ENCODE measurements at places on chromosomes 1 and 21.

DNA sequence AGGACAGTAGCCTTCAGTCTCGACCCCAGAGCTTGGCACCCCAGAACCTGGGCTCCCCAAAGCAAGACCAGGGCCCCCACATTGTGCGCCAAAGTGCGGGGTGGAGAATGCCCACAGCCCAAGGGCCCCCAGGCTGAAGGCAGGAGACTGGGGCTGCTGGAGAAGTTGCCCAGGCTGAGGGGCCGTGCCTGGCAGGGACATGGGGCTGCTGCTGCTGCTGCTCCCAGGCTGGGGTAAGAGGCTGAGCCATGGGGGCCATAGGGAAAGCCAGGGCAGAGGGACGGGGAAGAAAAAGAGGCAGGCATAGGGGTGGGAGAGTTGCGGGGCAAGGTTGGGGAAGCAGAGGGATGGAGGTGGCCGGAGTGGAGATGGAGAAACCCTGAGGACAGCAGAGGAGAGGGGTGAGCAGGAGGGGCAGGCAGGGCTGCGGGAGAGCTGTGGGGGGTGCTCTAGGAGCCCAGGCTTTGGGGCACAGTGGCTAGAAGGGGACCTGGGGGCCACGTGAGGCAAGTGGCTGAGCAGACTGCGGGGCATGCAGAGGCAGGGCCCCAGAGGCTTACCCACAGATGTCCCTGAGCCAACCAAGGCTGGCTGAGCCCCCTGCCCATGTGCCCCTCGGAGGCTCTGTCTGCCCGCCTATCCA is 18.9 kb downstream of the SLC27A3 start:
- no peak for DNase-seq

GRCh38 chr1:18481921-18482701 is 1.4 kb downstream of the KLHDC7A start:
- no peak for DNase-seq

DNA sequence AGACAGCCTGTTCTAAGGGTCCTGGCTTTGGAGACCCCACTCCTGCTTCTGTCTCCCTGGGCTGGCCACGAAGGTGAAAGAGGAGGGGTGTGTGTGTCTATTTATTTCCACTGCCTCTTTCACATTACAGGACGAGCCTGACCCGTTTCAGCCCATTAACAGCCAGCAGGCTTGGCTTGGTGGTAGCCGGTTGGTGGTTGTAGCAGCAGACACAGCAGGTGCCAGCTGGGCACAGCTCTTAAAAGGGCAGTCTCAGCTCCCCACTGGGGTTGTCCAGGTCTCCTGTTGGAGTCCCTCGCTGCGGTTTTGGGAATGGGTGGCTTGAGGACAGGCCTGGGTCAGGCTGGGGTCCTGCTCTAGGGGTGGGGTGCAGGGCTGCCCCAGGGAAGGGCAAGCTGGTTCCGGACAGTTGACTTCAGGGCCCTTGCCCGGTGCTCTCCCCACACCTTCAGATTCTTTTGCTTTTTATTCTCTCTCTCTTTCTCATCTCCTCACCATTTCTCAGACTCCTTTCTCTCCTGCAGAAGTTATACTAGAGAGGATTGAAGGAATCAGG is 84.6 kb downstream of the ACTL8 start:
- no peak for DNase-seq

GRCh38 chr1:173122958-173123852 is 72.5 kb upstream of the TNFSF18 start:
- DNase-seq = no peak

DNA sequence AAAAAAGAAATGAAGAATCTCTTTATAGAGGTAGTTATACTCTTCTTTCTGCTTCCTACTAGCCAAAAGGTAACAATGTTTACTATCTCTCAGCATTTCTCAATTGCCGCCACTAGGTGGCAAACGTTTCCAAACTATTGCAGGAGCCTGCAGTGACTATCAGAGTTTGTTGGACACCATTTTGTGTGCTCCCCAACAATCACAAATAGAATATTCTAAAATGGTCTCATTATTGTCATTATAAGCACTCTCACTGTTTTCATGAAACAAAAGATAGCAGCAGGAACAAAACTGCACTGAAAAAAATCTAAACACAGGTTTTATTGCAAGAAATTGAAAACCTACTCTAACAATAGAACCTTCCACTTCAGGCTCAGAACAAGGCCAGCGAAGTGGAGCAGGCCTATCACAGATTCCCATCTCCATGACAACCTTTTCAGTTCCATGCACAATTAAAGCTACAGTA is 83.9 kb upstream of the PLPPR4 start:
- DNase-seq = peak; percentile 88

DNA sequence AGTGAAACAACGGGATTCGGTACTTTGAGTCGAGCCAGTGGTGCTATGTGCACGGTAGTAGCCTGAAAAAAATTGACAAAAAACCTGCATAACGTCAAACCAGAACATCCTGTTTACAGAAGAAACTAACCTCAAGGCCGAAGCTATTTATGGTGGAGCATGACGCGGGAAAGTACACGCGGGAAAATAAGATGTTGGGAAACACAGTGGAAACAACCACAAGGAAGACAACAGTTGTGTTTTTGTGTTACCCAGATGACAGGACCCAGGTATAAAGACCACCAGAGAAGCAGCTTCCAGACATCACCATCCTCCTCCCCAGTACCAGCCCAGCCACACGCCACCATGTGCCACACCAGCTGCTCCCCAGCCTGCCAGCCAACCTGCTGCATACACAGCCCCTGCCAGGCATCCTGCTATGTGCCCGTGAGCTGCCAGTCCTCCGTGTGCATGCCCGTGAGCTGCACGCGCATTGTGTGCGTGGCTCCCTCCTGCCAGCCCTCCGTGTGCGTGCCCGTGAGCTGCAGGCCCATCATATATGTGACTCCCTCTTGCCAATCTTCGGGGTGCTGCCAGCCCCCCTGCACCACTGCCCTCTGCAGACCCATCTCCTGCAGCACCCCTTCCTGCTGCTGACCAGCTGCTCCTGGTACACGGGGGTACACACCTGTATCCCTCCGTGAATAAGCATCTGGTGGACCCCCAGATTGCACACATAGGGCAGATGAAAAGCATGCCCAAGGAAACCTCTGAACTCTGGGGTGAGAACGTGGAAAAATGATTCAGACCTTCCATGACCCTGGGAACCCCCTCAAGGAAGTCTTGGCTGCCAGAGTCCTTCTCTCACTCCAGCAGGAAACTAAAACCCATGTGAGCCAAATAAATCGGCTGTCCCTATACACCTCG is at the start of gene KRTAP12-3:
KRTAP12-3 (plus strand) TSS at position 298 of the 906 bp plus-strand sequence; CDS start at position 346, 48 bp downstream.
- DNase-seq = peak; percentile 53

DNA sequence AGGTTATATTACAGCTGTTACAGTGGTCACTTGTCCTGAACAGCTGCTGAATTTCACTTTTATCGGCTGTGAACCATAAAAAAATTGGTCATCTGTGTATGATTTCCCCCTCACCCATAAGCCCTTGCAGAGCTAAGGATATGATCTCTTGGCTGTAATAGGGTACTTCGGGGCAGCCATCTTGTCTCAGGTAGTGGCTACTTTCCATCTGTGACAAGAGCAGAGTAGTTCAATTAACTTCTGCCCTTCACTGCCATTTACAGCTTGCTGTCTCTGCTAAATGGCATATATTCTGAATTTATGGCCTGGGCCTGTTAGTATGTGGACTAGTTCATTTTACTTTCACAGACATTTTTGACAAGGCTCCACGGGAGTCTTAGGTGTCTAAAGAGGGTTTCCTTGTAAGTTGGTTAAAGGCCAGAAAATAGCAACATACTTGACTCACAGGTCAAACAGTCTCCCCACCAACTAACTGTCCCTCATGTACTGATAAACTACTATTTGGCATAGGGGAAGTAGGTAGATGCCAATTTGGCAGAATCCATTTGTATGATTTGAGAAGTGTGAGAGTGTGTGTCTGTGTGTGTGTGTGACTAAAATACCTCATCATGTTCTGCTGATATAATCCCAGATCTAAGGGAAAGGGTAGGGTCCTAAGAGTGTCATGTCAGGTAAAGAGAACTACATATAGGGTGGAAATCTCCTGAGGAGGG is 151.6 kb downstream of the KCTD3 start:
- no peak for DNase-seq

DNA sequence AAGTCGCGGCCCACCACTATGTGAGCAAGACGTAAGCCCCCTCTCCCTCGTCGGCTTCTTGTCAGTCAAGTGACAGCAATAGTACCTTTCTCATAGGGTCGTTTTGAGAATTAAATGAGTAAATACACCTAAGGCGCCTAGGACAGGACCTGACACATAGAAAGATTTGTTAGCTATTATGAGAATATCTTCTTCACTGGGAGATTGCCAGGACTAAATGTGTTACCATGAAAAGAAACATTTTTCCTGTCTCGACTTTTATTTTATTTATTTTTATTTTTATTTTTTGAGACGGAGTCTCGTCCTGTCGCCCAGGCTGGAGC is 798 bp downstream of the PMF1 start:
- no peak for DNase-seq

- DNase-seq = peak; percentile 85
Measured at GRCh38 chr1:225453797-225454648, 26.2 kb upstream of the LBR start.

- DNase-seq = no peak
Measured at GRCh38 chr1:21539933-21540332, 30.7 kb downstream of the ALPL start.

DNA sequence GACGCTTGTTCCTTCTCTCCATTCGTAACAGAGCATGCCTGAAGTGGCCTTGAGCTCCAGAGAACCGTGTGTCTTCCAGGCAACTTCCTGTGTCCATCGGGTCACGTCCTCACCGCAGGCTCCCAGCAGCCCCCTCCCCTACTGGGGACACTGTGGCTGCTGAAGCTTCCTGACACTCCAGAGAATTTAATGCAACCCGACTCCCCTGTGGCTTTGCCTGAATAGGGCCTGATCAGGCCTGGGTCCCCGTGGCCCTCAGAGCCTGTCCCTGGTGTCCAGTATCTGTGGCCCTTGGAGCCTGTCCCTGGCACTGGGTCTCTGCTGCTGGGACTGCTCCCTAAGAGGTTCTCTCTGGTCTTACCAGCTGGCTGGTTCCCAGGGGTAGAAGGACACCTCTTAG is 219.7 kb upstream of the VAMP3 start:
- no peak for DNase-seq

- DNase-seq = peak; percentile 54
Measured at GRCh38 chr1:8985915-8986813, 40.1 kb downstream of the SLC2A7 start.

DNA sequence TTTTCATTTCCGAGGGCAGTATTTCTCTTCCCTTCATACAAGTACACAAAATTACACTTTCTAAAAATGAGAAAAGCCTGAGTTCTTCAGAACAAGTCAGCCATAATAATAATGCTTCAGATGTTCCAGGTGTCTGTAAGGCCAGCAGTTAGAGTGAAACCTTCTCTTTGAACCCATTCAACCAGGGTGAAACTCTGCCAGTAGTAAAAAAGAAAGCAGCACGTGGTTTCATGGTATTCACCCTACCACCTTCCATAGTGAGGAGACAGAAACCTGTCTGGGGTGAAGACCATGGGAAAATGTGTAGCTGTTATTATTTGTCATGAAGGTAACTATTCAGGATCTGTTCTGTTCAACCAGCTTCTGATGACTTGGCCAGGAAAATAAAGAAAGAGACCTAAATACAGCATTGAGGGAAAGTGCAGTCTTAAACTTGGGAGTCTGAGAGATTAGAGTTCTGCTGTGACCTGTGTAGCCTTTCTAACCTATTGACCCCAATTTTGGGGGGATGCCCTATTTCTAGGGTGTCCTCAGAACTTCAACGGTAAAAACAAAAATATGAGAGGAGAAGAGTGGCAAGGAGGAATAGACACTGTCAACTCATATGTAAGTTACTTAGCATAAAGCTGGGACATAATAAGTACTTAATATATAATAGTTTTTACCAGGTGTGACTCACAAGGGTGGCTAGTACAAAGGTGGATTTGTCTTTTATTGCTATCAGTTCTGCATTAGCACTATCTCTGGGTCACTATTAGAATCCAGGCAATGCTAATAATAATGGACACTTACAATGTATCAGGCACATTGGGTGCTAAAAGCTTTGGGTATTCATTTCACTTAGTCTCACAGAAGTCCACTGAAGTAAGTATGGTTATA is 70.0 kb upstream of the TNFSF4 start:
- DNase-seq = no peak

DNA sequence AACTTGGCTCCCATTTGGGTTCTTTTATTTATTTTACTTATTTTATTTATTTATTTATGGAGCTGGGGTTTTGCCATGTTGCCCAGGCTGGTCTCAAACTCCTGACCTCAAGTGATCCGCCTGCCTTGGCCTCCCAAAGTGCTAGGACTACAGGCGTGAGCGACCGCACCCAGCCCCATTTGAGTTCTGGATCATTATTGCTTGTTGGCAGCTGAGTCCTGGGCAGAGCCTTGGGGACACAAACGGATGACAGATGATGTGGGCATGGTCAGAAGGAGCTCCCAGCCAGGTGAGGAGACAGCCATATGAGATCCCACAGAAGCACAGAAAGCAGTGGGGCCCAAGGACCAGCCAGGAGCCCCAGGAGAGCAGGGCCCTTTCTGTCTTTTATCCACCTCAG is 254.0 kb downstream of the MATN1 start:
- no peak for DNase-seq

DNA sequence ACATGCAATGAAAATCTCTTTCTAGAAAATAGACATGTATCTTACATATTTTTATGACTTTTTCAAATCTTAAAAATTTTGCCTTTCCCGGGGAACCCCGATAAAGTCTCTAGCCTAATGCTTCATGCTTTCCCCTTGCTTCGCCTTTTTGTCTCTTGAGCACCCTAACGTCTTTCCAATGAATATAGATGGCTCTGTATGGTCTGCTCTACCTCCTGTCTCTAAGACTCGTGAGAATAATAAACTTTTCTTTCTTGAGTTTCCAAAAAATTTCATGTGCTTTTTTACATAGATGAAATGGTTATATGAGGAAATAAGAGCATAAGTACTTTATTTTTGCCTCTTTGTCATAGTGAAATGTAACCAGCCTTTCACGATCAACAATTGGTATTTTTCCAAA is 202.6 kb downstream of the PDE4B start:
- no peak for DNase-seq

DNA sequence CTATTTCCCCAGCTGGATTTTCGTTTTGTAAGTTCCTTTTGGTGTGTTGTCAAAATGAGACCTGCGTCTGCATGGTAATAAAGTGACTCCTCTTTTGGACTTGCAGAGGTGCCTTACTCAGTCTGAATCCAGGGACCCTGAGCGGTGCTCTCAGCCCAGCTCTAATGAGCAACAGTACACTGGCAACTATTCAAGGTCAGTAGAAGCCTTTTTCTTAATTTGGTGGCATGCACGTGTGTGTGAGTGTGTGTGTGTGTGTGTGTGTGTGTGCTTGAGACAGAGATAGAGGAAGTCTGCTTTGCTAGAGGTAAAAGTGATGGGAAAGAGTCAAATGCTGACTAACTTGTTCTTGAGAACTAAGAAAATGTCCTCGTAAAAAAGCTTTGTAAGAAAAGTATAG is 105.4 kb downstream of the CD247 start:
- DNase-seq = no peak

DNA sequence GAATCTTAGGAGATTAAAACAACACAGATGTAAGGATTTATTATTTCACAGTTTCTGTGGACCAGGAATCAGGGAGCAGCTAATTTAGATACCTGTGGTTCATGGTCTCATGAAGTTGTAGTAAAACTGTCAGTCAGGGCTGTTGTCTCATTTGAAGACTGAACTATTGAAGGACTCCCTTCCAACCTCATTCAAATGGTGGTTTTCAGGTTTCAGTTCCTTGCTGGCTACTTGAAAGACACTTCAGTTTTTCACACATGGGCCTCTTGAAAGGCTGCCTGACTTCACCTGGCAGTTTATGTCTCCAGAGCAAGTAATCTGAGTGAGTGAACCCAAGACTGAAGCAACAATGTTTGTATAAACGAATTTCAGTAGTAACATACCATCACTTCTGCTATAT is 915.9 kb downstream of the PLA2G4A start:
- no peak for DNase-seq
